ENCODE measurements at places on chromosomes 2 and 18.

- no peak for DNase-seq
Measured at GRCh38 chr18:12043811-12044210, 49.8 kb upstream of the ANKRD62 start.

- DNase-seq, result no peak
Measured at GRCh38 chr18:56676639-56677038, 25.5 kb downstream of the WDR7 start.

GRCh38 chr2:128868686-128869551 lies 550.3 kb upstream of the HS6ST1 start:
- no peak for DNase-seq

DNA sequence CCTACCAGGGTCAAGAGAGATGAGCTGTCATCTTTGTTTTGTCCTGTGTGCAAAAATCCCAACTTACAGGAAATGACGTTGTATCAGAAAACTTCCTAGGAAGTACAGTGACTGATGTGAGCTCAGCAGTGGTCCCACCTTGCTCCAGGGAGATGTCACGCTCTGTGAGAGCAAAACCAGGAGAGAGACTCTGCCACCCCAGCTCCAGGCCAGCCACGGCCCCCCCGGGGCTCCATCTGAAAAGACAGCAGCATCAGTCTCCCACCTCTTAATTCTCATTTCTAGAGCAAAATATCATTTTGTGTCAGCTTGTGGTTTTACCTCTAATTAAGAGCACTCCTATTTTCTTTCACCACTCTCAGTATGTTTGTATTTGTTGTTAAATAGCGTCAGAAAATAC lies 57.5 kb downstream of the MYL12B start:
- no peak for DNase-seq

DNA sequence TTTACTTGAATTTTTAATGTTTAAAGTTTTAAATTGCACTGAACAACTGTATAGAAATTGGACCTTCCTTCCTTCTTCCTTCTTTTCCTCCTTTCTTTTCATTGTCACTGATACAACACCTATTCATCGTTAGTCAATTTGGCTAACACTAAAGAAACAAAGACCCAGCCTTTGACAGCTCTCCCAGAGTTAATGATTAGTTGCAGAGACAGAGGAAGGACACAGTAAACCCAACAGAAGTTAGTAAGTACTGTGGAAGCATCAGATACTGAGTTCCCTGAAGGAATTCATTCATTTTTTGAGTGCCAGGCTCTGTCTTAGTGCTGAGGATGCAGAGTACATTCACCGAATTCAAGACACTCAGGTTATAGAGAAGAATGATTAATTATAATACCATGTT lies 77.9 kb upstream of the RAB27B start:
- peak; percentile 61 for DNase-seq

DNA sequence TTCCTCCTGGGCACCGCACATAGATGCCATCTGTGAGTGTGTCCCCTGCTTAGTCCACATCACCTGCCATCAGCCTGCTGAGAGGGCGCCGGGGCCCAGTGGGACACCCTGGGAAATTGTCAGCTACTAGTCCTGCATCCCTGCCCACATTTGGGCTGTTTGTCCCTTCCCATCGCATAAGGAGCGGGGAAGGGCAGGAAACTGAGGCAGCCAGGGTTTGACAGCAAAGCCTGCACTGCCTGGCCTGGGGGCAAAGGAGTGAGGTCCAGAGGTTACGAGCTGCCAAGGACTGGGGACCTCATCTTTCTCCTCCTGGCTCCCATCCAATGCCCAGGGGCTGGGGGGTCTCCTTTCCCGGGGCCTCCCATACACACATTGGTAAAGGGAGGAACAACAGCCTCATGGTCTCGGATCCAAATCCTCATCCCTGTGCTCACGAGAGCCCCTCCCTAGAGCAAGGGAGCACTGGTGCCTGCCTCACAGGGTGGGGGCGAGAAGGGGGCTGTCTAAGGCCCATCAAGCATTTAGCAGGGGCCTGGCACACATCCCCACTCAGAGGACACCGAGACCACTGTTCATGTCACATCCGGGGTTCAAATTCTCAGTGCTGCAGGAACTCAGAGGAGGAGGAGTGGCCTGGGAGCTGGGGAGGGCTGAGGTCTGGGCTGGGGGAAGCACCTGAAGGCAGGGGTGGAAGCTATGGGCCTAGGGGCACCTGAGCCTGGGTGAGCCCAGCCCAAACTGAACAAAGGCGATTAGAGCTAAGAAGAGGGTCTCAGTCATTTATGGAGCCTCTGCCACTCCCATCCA lies 113.8 kb downstream of the SMAD7 start:
- no peak for DNase-seq

DNA sequence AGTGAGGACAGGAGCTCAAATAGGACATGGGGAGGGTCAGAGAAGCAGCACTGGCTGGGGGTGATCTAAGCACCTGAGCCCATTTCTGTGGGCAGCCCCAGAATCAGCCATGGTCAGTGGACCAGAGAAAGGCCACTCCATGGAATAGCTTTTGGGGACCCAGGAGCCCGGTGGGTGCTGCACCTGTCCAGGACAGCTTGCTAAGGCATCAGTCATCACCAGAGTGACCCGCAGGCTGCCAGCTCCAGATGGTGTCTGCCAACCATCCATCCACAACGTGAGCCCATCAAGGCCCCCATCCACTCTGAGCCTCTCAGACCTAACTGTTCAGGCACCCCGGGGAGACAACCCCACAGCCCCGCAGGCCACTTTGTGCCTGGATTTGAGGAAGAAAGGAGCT lies 23.6 kb upstream of the COL6A3 start:
- peak; percentile 61 for DNase-seq

- peak; percentile 67 for DNase-seq
Measured at GRCh38 chr2:238294393-238295143, 6.2 kb upstream of the PER2 start.

- peak; percentile 94 for DNase-seq
Measured at GRCh38 chr2:172172513-172173173, 69.9 kb upstream of the DLX2 start.

DNA sequence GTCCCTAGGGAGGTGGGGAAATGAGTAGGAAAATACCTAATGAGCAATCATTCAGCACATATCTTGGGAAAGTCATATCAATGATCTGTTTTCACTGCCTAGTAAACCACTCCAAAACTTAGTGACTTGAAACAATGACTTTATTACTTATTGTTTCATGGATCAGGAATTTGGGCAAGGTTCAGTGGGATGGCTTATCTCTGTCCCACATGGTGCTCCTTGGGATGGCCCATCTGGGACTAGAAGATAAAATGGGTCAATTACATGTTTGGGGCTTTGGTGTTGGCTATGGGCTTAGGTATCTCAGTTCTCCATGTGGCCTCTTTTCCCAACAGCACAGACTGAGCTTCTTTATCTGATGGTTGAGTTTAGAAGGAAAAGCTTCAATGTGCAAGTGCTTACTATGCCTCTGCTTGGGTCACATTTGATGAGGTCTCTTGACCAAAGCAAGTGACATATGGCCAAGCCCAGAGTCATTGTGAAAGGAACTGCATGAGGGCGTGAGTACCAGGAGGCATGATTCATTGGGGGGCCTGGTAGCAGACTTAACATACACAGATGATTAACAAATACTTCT lies 218.1 kb upstream of the TNP1 start:
- no peak for DNase-seq

- no peak for DNase-seq
Measured at GRCh38 chr2:222736301-222736700, 64.8 kb downstream of the MOGAT1 start.

DNA sequence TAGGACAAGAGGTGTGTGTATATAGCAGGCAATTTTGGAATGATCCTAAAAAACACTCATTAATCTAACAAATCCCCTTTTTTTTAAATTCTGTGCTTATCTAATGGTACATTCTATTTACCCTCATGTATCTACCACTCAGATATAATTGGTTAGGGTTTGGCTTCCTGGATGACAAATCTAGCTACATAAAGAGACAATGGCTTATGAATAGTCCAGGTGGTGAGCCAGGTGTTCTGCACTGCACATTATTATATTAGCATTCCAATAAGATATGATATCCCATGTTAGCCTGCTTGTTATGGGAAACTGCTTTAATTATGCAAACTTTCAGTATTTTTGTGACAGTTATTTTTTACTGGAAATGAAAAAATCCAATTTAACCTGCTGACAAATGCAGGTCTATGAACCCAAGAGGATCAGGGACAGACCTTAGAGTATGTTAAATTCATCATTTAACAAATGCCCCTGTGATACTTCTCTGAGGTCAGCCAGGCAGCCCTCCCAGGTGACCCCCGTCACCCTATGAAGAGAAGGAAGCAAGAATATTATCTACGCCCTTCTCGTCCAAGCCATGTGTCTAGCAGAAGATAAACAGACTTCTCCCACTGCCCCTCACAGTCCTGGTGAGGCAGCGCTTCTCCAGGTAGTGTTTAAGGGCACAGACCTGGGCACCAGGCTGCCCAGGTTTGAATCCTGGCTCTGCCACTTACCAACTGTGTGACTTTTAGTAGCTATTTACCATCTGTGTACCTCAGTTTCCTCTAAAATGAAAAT lies 83.0 kb downstream of the ADD2 start:
- DNase-seq, result peak; percentile 67

DNA sequence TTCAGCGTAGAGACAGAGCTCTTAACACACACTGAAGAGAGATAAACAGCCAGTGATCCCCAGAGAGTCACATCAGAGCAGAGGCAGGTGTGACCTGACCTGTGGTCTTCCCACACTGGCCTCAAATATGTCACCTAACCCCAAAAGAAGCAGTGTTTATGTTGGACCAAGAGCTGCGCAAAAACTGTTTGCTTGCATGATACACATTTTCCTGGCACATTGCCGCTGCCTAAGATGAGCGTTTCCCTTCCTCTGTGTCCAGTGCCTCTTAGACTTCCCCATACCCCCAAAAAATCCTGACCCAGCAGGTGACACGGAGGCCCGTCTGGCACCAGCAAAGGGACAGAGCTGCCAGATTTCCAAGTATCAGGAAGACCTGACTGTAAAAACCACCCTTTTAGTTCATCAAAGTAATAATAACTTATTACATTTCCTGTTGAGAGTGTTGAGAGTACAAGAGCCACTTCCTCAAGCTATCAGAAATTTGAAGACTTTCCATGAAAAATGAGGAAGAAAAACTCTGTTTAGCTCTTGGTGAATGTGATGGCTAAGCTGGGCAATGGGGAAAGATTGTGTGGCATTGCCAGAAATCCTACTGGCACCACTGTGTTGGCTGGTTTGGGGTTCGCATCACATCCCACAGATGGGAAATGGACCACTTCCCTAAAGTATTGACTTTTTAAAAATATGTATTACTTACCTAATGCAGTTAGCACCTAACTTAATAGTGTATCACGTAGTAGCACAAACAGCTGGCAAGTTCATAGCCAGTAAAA lies 6.7 kb downstream of the TNFRSF11A start:
- DNase-seq, result no peak

GRCh38 chr18:59861963-59862819 lies 37.6 kb upstream of the PMAIP1 start:
- peak; percentile 26 for DNase-seq

GRCh38 chr18:44342162-44342561 lies 338.5 kb upstream of the SETBP1 start:
- no peak for DNase-seq

DNA sequence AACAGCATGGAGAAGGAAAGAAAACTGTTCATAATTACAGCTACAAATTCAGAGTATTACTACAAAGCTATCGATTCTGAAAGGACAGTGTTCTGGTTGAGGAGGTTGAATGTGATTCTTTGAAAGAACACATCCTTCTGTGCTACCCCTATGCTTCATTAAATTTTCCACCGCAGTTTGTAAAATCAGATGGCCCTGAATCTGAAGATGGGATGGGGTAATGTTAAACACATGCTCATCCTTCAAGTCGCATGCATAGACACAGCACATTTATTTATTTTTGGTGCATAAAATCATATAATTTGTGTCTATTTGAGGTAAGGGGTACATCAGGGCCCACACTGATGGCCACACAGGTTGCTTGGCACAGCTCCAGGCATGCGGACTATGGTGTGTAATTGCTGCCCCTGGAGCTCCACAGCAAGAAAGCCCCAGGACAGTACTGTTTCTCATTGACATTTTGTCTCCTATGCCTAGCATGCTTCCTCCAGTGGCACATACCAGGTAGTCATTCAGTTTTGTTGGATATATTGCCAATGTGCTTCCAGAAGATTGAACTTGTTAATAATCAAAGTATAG lies 238.8 kb upstream of the TANK start:
- DNase-seq, result no peak

- DNase-seq, result no peak
Measured at GRCh38 chr2:72938455-72938854, 21.1 kb downstream of the EMX1 start.

GRCh38 chr2:510839-511238 lies 166.4 kb downstream of the TMEM18 start:
- DNase-seq, result no peak

DNA sequence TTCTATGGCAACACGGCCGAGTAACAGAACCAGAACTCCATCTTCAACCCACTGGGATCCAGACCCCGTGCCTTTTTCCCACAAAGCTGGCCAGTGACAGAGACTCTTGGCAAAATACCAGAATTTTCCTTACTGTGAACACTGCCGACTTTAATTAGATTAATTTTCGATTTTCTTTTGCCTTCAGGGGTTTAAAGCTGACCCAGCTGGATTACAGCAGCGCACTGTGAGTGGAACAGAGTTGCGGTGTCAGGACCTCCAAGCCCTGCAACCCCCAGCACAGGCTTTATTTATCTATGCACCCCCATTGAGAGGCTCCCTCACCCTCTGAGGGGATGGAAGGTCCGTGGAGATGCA lies 36.4 kb downstream of the CTIF start:
- DNase-seq, result no peak

DNA sequence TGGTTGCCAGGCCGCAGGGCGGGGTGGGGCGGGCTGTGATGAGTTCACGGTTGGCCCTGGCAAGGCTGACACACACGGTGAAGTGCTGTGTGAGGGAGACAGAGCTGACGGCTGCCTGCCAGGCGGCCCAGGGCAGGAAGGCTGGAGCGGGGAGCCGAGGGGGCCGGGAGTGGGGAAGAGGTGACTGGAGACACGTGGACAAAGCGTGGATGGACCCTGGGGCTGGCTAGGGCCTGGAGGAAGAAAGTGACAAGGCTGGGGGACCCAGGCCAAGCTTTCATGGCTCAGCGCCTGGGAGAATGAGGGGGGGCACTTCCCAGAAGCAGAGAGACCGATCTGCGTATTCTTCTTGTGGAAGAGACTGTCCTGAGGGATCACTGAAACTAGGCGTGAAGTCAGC lies 123.2 kb downstream of the DYSF start:
- DNase-seq, result no peak

- no peak for DNase-seq
Measured at GRCh38 chr18:68181956-68182355, 533.0 kb downstream of the TMX3 start.

- DNase-seq, result no peak
Measured at GRCh38 chr2:148122788-148123187, 101.9 kb downstream of the MBD5 start.

DNA sequence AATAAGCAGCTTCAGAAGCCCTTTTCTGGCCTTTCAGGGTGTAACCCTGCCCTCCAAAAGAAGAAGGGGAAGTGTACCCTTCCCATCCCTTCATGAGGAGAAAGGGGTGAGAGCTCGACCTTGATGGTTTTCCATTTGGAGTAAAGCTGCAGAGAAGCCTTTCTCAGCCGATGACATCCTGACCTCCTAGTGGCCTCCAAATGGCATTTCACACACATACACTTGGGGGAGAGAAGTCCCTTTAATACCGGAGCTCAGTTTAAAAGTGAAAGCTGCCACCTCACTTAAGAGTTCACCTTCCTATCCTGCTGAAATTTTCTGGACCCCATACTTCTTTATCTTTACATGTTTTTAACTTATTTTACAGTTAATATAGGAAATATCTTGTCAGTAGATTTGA lies 716.7 kb downstream of the DCDC2C start:
- peak; percentile 20 for DNase-seq

- DNase-seq, result no peak
Measured at GRCh38 chr2:15521641-15522181, 39.4 kb downstream of the NBAS start.

- DNase-seq, result no peak
Measured at GRCh38 chr2:171939058-171939742, 16.9 kb downstream of the HAT1 start.
